Mesothelial cell of epicardium (in vitro differentiated cells): ENCODE measurements at places on chromosomes 3 and 15.

GRCh38 chr3:190325923-190326322 is 3.7 kb upstream of the CLDN1 start:
- peaks cover 8% of the 10 kb centered on the region for H3K27me3 ChIP-seq
- no peaks in the 10 kb centered on the region for H3K36me3 ChIP-seq
- no peak for DNase-seq
- no peak overlapping the region for H3K4me3 ChIP-seq
- H3K4me1 ChIP-seq: peaks cover 48% of the 10 kb centered on the region
- peak overlapping the region; percentile 84 for H3K27ac ChIP-seq

- peaks cover 14% of the 10 kb centered on the region for H3K4me1 ChIP-seq
- H3K27me3 ChIP-seq: no peaks in the 10 kb centered on the region
- H3K36me3 ChIP-seq: peaks cover 6% of the 10 kb centered on the region
- no peak overlapping the region for H3K4me3 ChIP-seq
- no peak for DNase-seq
- H3K27ac ChIP-seq: no peak overlapping the region
Observed at GRCh38 chr15:99306694-99307338, 55.5 kb downstream of the LRRC28 start.

DNA sequence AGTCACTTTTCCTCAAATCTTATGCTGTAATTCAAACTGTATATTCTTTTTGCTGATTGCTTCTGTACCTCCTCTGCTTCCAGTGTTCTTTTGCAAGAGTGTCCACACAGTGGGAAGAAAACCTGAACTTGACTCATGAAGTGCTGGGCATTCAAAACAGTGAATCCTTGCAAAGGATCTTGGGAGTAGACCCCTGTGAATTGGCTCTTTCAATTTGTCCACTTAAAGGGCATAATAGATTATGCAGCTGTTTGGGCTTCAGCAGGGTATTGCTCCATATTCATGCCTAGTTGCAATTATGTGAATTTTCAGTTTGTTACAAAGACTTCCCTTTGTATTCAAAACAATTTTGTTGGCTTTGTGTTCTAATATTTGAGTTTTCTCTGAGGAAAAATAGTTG is 11.4 kb downstream of the ZFAND6 start:
- no peak overlapping the region for H3K4me3 ChIP-seq
- H3K36me3 ChIP-seq: peaks cover 2% of the 10 kb centered on the region
- peaks cover 44% of the 10 kb centered on the region for H3K4me1 ChIP-seq
- no peaks in the 10 kb centered on the region for H3K27me3 ChIP-seq
- H3K27ac ChIP-seq: no peak overlapping the region
- no peak for DNase-seq

DNA sequence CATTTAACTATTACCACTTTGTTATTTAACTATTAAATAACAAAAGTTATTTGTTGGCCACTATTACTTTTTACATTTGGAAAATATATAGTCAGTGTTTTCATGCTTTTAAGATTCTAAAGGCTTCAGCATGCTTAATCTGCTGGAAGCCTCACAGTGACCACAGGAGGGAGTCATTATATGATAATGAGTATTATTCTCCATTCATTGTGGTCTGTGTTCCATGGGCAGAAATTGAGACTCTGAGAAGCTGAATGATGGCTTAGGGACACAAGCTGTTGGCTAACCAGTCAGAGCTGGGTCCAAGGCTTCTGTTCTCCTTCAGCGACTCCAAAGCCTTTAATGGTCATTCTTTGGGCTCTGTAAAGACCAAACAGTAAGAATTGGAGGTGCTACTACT is 64.7 kb downstream of the BFSP2 start:
- no peak overlapping the region for H3K4me3 ChIP-seq
- no peaks in the 10 kb centered on the region for H3K27me3 ChIP-seq
- DNase-seq: no peak
- H3K36me3 ChIP-seq: no peaks in the 10 kb centered on the region

GRCh38 chr3:148943506-148944205 is 47.7 kb upstream of the GYG1 start:
- no peaks in the 10 kb centered on the region for H3K4me1 ChIP-seq
- no peak overlapping the region for H3K27ac ChIP-seq
- H3K36me3 ChIP-seq: no peaks in the 10 kb centered on the region
- H3K27me3 ChIP-seq: peaks cover 8% of the 10 kb centered on the region
- no peak for DNase-seq
- H3K4me3 ChIP-seq: no peak overlapping the region

DNA sequence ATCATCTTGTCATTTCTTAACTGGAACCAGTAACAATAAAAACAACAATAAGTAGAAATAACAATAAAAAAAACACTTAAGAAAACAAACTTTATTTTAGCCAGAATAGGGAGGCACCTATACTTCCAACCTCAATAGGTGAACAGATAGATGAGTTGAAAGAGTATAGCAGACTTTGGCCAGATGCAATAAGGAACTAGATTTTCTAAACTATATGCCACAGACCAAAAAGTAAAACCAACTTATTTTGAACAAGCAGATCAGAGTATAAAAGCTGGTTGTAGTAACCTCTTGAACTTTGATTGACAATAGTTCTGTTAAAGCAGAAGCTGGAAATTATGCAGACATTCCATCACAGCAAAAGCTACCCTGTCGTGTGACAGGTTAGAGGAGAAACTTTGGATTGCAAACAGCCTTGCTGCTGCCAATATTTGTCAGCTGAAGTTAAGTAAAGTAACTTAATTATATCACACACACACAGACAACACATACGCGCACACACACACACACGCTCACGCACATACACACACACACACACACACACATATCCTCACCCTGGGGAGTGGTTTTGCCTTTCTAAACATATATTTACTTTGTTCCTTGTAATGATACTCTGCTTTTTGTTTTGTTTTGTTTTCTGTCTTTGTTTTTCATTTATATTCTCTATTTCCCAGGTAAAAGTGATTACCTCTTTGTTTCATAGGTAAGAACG is 903.6 kb downstream of the VGLL3 start:
- peaks cover 4% of the 10 kb centered on the region for H3K36me3 ChIP-seq
- H3K27ac ChIP-seq: no peak overlapping the region
- no peak for DNase-seq
- H3K4me1 ChIP-seq: peaks cover 11% of the 10 kb centered on the region

DNA sequence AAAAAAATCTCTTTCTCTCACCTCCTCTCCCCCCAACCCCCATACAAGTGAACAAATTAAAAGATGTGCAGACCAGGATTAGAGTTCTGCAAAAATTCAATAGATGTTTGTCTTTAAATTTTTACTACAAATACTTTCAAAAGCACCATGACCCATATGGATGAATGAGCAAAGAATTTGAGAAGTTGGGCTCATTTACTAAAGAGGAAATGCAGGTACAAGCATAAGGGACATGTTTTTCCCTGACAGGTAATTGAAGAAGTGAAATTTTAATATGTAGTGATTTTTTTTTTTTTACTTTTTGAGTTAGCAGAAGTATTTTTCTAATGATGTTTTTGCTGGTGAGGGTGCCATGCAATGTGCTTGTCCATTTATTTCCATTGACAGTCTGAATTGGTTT is 15.3 kb downstream of the PIK3CA start:
- H3K4me1 ChIP-seq: peaks cover 8% of the 10 kb centered on the region
- H3K4me3 ChIP-seq: no peak overlapping the region
- DNase-seq: no peak
- H3K27ac ChIP-seq: no peak overlapping the region
- no peaks in the 10 kb centered on the region for H3K27me3 ChIP-seq

DNA sequence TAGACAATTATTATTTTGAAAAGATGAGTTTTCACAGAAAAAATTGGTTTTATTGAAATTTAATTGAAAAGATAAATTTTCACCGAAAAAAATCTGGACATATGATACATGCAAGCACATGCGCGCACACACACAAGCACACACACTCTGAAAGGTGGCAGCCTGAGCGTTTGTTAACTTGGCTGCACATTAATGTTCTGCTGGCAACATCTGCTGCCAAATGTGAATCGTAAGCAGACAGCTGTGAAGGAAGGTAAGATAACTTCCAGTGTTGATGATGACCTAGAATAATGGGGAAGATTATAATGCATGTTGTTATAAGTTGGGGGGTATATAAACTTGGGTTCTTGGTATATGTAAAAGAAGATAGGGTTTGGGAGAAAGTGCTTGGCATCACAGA is 18.4 kb upstream of the CMTM7 start:
- H3K36me3 ChIP-seq: no peaks in the 10 kb centered on the region
- no peaks in the 10 kb centered on the region for H3K27me3 ChIP-seq
- no peak overlapping the region for H3K4me3 ChIP-seq
- H3K4me1 ChIP-seq: no peaks in the 10 kb centered on the region
- no peak overlapping the region for H3K27ac ChIP-seq
- DNase-seq: no peak

DNA sequence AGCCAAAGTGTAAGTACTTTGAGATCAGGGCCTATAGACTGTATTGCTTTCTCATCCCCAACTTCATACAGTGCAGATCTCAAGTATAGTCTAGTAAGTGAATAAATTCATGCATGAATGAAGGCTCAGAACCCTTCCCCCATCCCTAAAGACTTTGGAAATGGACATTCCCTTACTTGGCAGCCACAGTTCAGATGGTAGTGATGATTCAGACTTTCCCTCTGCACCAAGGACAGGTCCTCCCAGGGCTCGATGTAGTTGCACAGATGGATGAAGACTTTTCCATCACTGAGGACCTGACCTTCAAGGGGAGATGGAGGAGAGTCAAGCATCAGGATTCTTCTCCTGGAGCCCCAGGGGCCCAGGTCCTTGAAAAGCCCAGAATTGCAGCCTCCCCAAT is 4.6 kb downstream of the TIMP4 start:
- H3K4me1 ChIP-seq: peaks cover 12% of the 10 kb centered on the region
- no peak overlapping the region for H3K27ac ChIP-seq

- H3K4me3 ChIP-seq: no peak overlapping the region
- no peaks in the 10 kb centered on the region for H3K27me3 ChIP-seq
- no peak overlapping the region for H3K27ac ChIP-seq
- peaks cover 14% of the 10 kb centered on the region for H3K4me1 ChIP-seq
- peaks cover 43% of the 10 kb centered on the region for H3K36me3 ChIP-seq
Observed at GRCh38 chr3:141446737-141447136, 40.1 kb upstream of the RASA2 start.

DNA sequence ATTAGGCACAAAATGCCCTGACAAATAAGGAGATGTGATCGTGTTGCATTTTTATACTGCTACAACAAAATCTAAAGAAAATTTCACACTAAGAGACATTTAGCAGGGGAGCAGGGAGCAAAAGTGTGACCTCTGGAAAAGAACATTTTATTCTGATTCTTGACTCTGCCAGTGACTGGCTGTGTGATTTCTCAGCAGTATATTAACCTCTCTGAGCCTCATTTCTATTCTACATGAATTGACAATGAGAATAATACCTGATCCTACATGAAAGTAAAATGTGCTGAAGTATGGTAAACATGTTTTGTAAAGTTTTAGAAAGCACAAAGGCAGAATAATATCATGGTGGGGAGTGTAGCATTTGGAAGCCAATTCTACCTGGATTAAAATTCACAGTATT is 273.3 kb downstream of the SLC9A9 start:
- H3K27ac ChIP-seq: no peak overlapping the region
- DNase-seq: no peak
- H3K4me1 ChIP-seq: peaks cover 8% of the 10 kb centered on the region
- peaks cover 11% of the 10 kb centered on the region for H3K27me3 ChIP-seq
- H3K36me3 ChIP-seq: no peaks in the 10 kb centered on the region
